Kidney epithelial cell (primary cell): ENCODE measurements at places on chromosomes 1 and 21. TPM values are rescaled to one million over a fixed set of nuclear protein-coding genes. Genes with fewer than 3 reads are reported as not detected.

- DNase-seq: no peak
Observed at GRCh38 chr1:193143285-193143684, 21.5 kb downstream of the CDC73 start.

DNA sequence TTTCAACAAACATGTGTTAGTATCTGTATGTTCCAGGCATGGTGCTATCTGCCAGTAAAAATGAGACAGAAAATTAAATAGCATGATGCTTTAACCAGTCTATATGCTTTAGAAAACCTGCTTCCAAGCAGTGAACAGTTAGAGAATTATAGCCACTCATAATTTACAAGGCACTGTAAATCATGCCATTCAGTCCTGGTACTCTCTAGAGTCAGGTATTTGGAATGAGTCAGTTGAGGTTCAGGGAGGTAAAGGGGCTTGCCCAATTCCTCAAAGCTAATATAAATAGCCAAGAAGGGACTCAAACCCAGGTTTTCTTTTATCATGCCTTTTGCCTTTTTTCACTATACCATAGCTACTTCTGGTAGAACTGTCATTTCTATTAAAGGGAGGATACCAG lies 184.4 kb downstream of the NFIA start:
- no peak for DNase-seq

DNA sequence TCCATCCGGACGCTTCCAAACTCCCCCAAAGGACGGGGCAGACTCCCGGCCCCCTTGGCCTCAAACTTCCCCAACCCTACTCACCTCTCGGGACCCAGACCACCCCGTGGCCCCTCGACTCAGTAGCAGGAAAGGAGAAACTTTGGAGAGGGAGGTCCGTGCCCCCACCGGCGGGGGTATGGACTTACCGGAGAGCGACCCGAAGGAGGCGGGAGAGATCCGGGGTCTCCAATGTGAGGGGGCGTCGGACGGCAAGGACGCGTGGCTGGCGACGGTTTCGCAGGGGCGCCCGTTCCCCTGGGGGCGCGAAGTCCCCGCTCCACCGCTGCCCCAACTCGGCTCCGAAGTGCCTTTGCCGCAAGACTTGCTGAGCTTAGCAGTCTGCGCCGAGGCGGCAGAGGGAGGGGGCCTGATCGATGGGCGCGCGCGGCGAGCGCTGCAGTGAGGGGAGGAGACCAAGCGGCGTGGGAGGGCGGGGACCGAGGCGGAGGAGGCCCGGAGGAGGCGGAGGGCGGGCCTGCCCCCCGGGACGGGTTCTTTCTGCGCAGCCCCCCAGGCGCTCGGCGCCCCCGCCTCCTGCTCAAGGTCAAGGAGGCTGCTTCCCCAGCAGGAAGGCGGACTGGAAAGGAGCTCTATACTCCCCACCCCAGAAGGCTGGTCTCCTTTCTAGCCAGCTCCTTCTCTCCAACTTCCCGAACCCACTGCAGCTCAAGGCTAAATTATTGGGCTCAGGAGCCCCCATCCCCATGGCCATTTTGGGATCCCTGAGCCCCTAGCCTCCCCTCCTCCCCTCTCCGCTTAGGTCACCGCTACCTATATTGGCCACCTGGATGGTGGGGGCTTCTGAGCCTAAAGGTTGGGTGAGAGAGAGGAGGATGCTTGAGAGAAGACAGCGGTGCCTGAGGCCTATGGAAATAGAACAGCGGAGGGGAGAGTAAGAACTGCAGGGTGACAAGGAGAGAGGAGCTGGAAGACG lies at the start of gene SYT2:
SYT2 (minus strand) TSS at position 385 of the 976 bp plus-strand sequence. CDS start 104,682 bp downstream, outside the sequence.
- no peak for DNase-seq

DNA sequence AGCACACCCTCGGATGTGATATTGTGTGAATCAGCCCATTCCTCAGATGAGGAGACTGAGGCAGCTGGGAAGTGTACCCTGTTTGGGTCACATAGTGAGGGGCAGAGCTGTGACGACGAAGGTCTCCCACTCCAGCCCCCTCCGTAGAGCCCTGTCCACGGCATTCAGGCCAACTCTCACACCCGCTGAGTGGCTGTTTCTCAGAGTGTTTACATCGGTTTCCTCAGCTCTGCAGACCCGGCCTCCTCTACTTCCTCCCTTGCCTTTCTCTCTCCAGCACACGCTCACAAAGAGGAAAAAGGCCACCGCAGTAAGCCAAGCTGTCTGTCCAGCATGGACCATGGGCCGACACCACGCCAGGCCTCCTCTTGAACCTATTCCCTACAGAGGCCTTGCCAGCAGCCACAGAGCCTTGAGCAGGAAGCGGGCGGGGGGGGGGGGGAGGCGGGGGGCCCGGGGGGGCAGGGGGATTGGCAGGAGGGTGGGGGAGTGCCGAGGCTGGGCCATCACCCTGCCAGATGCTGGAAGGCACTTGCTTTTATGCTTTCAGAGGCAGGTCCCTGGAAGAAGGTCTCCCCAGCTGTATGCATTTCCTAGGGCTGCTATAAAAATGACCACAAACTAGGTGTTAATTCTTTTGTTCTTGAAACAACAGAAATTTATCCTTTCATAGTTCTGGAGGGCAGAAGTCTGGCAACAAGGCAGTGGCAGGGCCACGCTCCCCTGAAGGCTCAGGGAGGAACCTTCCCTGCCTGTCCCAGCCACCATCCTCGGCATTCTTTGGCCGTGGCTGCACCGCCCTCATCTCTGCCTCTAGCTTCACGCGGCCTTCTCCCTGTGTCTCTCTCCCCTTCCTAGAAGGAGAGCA lies 178.4 kb downstream of the PSMG1 start:
- DNase-seq: no peak

DNA sequence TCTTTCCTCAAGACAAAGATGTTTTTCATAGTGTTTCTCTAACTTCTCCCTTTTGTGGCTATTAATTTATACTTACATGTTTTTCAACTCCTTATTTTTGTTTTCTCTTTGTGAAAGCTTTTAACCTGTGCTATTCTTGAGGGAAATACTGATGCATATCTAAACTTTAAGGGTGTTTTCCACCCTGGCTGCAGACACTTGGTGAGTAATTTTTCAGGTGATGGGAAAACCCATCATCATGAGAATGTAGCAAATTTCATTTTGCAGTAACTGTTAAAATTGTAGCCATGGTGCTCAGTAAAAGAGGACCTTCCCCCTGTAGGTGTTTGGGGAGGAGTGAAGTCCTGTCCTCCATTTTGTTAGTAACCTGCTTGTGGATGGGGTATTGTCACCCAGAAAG lies 124.2 kb downstream of the LIPI start:
- DNase-seq: no peak

DNA sequence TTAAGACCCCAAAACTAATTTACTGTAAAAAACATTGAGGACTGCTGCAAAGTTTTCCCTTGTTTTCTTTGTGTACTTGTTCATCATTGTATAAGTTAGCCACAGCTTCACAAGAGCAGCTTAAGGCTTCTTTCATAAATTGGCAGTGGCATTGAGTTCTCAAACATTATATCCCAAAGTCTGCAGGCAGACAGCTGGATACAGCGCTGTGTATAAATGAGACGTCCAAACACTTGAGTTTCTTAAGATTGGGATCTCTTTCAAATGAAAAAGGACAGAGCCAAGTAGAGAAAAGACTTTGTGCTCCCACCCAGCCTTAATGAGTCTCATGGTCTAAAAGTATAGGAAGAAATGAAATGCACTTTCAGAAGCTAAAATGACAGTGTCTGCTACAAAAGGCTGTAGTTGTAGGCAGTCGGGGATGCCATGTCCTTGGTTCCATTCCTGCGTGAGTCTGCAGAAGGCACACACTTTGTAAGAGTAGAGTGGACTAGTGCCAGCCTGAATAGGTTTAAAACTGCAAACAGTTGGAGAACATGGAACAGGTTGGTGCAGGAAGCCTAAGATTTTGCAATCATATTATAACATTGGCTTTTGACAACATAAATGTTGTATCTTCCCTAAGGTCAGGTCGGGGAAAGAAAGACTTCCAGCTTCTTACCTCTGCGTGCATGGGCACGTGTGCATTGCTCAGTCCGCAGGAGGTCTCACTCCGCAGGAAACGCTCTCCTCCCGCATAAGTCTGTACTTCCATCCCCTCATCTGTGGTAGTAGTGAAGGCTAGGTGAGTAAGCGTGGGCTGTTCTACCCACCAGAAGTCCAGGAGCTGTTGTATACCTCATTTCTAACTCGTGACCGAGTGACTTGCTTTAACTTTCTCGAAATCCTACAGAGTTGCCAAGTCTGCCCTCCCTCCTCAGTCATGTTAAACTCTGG lies 94.4 kb downstream of the CD247 start:
- no peak for DNase-seq

DNA sequence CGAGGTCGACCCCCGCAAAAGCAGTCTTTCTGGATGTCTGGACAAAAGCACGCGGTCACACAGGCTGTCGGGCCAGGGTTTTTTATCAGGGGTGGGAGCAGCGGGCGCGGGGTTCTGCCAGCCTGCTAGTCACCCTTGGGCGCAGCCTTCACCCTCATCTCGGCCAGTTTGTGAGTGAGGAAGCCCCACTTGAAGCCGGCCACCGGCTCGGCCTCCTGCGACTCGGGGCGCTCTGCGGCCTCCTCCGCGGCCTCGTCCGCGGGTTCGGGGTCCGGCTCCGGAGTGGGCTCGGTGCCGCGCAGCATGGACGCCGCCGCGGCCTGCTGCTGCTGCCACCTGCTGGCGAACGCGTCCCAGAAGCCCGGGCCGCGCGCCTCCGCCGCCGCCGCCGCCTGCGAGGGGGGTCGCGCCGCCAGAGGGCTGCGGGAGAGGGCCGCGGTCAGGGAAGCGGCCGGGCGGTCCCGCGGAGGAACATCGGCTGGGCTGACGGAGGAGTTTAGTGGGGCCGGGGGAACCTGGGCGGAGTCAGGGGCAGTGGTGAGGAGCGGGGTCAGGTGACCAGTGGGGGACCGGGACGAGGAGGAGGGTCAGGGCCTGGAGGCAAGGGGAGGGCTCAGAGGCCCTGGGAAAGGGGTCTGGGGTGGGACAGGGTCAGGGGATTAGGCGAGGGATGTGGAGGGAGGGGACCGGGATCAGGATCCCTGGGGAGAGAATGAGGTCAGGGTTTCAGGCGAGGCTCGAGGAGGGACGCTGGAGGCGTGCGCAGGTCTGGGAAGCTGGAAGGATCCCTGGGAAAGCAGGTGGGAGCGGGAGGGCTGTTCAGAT lies 4.5 kb downstream of the C1orf232 start:
- no peak for DNase-seq

DNA sequence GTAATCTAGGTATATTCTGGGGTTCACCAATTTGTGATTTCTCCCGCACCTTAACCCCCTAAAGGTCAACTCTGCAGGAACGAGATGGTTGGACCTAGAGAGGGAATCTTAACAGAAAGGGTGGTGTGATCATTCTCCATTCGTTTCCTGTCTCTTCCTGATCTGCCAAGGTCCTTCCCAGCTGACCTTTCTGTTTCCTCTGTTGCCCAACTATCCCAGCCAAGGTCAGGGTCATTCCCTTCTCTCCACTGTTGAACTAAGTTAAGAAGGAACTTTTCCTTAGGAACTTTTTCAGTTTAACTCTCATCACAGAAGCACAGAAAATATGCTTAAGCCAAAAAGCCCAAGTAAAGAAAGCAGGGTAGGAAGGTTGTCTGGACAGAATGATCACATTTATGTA lies 49.3 kb downstream of the KAZN start:
- no peak for DNase-seq

GRCh38 chr1:94257444-94257843 lies 20.1 kb upstream of the ARHGAP29 start:
- no peak for DNase-seq

- no peak for DNase-seq
Observed at GRCh38 chr21:16215663-16216183, 485.9 kb downstream of the USP25 start.

DNA sequence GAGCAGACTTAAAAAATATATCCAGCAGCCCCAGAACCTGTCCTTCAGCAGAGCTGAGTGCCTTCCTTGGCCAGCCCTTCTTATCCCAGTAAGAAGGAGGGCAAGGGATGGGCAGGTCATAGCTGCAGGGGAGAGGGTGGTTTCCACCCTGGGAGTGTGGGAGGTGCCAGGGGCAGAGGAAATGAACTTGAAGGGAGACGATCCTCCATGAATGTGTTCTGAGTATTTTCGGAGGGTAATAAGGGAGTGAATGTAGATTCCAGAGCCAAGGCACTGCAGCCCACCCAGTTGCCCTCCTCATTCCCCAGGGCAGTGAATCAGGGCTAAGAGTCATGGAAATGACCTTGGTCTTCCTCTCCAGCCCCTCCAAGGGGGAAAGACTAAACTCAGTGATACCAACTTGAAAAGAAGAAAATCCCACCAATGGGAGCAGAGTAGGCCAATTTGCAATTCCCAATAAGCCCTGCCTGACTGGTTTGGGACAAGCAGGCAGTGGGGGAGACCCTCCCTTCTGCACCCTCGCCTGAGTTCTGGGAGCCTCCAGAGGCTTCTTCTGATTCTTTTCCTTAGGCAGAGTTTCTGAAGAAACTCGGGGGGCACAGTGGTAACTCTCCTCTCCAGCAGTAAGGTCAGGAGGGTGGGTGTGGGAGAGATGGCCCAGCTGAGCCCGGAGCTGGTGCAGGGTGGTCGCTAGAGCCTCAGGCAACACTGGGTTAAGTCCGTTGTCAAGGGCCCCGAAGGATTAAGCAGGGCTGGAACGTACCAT lies 4.2 kb downstream of the MYOG start:
- no peak for DNase-seq

DNA sequence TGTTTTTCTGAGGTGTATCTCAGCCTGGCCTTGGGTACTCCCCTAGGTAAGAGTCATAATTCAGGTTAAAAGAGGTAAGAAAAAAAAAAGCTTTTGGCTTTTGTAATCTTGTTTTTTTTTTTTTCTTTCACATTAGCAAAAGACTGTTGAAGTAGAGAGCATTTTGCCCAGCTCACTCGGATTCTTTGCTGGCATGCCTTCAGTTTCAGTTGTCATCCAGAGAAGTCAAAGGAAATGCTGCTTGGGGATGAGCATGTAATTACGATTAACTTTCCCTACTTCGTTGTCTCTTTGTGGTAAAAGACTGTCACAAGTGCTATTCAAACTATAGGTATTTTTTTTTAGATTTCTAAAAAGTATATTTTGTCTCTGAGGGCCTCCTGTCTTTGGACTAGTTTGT lies 6.3 kb downstream of the BACH1 start:
- DNase-seq: no peak

DNA sequence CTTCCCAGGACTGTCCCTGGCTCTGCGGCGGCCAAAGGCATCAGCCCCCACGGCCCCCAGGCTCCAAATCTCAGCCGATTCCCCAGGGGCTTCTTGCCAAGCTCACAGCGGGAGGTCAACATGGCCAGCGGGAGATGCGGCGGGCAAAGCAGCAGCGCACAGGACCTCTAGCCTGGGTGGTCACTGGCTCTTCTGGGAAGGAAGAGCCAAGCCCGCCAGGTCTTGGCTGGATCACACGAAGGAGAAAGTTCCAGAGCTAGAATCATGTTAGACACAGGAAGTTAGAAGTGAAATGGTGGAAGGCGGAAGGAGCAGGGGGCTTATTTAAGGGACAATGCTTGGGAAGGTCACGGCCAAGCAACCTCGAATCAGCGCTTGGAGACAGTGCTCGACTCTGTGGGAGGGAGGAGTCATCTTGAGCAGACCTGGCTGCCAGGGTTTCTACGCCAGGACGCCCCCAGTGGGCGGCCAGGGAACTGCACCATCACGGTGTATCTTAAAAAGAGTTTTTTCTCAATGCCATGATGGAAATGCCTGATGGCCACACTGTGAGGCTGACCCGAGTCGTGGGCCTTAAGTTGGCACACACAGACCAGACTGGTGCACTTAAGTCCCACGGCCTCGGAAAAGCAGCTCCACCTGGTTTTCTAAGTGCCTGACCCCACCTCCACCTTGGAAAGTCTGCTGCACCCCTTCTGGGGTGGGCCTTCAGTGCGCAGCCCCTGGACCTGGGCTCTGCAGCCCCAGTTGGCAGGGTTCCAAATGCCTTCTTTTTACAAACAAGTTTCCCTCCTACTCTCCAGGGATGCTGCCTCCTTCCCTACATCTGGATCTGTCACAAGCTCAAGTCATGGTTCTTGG lies 29.3 kb downstream of the SLC66A1 start:
- DNase-seq: peak; percentile 39

KCNJ9 gene
- not detected in 2 replicates for total RNA-seq

SLC6A9 gene
- 20.1 and 22.4 TPM in 2 replicates for total RNA-seq

TRABD2B gene
- total RNA-seq: 0.92 and 1.2 TPM in 2 replicates

DDX20 gene
- total RNA-seq: 24.7 and 29.2 TPM in 2 replicates

BRDT gene
- total RNA-seq: not detected in 2 replicates
